Neural progenitor cell (in vitro differentiated cells): ENCODE measurements at places on chromosomes 3 and 15. TPM values are rescaled to one million over a fixed set of nuclear protein-coding genes. Genes with fewer than 3 reads are reported as not detected.

DNA sequence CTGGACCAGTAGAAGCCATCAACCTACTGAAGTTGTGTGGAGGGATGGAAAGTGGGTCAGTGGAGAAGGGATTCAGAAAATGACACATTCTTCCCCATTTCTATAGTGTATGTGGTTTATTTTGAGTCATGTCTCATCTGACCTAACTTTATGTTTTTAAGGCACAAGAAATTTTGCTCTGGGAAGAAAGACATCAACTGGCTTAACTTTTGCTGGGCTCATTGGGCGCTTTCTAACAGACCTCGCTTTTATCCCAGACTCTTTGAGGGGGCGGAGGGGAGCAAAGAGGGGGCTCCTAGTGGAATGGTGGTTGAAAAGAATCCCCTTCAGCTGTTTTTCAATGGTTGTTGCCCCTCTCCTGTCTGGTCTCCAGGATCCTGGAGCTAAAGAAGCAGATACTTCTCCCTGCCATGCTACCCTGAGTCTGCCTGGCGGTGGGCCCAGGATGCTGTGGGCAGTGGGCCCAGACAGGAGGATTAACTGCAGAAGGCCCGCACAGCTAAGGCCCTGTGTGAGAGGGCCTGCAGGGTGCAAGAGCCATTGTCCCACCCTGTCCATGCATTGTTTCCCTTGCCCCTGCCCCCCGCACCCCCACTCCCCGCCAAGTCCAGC lies 14.5 kb downstream of the CSRNP1 start:
- no peaks in the 10 kb centered on the region for H3K27me3 ChIP-seq
- H3K4me3 ChIP-seq = no peak overlapping the region
- no peak overlapping the region for H3K27ac ChIP-seq
- H3K4me1 ChIP-seq = no peaks in the 10 kb centered on the region

DNA sequence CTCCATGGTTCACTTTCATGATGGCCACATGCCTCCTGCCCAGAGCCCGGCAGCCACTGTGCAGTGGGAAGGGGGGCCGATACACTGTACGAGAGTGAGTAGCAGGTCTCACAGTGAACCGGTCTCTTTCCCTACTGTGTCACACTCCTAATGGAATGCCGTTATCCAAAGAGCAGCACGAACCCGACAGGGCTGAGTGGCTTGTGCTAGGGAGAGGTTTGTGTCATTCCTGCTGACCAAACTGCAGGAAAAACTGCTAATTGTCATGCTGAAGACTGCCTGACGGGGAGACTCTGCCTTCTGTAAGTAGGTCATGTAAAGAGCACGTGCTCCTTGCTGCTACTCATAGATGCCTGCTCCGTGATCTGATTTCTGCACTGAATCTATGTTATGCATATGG lies 105.1 kb downstream of the ARPP21 start:
- peaks cover 44% of the 10 kb centered on the region for H3K27me3 ChIP-seq
- H3K4me1 ChIP-seq = peaks cover 7% of the 10 kb centered on the region
- no peak overlapping the region for H3K4me3 ChIP-seq
- DNase-seq = peak; percentile 66

- no peak overlapping the region for H3K4me3 ChIP-seq
- DNase-seq = no peak
- no peaks in the 10 kb centered on the region for H3K27me3 ChIP-seq
- H3K4me1 ChIP-seq = peaks cover 9% of the 10 kb centered on the region
These were observed 560.8 kb downstream of the MCTP2 start for GRCh38 chr15:94792196-94792595.

- no peaks in the 10 kb centered on the region for H3K27me3 ChIP-seq
- H3K27ac ChIP-seq = no peak overlapping the region
- no peaks in the 10 kb centered on the region for H3K4me1 ChIP-seq
- H3K4me3 ChIP-seq = no peak overlapping the region
- no peaks in the 10 kb centered on the region for H3K36me3 ChIP-seq
These were observed 161.3 kb upstream of the CBLB start for GRCh38 chr3:106029954-106030626.

DNA sequence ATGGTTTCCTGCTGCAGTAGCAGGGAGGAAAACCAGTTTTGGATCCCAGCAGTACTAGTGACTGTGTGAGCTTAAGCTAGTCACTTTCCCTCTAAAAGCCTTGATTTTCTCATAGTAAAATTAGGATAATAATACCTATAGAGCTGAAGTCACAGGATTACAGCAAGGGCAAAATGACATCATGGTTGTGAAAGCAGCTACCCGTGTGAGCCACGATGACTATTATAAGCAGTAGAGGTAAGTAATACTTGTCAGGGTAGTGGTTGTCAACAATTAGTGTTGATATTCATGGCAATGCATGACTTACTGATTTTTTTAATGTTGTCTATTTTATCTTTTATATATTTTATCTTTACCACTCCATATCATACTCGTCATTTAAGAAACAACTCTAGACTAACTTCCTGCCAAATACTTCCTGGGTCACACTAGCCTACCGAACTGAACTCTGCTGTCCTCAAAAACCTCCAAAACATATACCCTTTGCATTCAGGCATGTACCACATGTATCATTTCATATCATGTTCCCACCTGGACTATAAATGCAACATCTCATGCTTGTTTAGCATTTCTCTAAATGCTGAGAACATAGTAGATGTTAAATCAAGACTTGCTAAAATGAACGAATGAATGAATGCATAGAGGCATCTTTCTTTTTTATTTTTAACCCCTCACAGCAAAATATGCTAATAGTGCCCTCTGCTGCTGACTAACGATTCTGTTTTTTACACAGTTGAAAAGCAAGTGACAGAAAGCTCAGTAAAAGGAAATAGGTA lies 172.6 kb downstream of the P3H2 start:
- no peak overlapping the region for H3K27ac ChIP-seq
- no peaks in the 10 kb centered on the region for H3K4me1 ChIP-seq
- H3K4me3 ChIP-seq = no peak overlapping the region

DNA sequence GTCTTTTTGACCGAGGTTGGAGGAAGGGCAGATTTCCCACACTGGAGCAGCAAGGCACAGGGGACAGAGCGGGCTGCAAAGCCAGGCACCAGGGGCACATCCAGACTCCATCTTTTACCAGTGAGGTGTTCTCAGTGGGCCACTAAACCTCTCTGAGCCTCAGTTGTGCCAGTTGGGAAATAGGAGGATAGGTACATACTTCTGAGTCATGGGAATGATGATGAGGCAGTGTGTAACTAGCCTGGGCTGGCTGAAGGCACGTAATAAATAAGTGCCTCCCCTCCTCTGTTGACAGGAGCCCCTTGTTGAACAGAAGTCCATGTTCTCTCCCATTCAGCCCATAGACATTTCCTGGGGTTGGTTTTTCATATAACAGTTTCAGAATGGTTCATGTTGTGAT lies 48.7 kb downstream of the GPD1L start:
- H3K4me3 ChIP-seq = no peak overlapping the region
- H3K27ac ChIP-seq = no peak overlapping the region
- no peaks in the 10 kb centered on the region for H3K36me3 ChIP-seq

DNA sequence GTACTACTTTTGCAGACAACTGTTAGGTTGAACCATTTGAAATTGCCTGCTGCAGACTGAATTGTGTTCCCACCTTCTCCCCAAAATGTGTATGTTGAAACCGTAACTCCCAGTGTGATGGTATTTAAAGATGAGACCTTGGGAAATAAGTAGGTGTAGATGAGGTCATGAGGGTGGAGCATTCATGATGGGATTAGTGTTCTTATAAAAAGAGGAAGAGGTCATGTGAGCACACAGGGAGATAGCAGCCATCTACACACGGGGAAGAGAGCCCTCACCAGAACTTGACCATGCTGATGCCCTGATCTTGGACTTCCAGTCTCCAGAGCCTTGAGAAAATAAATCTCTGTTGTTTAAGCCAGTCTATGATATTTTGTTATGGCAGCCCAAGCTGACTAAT lies 17.4 kb upstream of the FHIT start:
- H3K4me3 ChIP-seq = no peak overlapping the region
- no peaks in the 10 kb centered on the region for H3K36me3 ChIP-seq
- H3K27me3 ChIP-seq = no peaks in the 10 kb centered on the region
- no peak overlapping the region for H3K27ac ChIP-seq
- no peak for DNase-seq

DNA sequence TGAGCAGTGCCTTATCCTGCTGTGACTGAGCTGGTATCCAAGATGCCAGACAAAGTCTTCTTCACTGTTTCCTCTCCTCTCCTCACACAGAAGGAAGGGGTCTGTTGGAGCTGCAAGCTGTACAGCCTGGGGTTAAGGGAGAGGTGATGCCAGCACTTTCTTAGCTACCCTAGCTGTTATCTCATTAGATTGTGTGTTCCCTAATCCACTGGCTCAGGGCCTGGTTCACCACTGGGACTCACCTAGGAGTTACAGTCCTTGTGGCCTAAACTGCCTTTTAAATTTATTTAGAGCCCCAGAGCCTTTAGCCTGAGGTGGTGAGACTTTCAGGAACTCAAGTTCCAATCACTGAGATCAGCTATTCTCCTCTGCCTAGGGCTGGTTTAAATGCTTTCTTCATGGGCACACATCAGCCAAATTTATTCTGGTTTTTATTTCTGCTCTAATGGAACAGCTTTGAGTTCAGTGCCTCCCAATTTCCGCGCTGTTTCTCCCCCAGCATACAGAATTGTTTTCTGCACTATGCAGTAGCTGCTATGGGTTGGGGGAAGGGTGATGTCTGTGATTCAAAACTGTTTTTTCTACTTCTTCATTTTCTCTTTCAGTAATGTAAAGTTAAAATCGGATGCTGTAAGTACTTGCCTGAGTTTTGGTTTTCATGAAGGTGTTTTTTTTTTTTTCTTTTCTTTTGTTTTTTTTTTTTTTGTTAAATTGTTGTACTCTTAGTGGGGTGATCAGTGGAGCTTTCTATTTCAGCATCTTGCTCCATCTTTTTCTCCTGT lies 198.8 kb downstream of the DOCK3 start:
- H3K27ac ChIP-seq = peak overlapping the region; percentile 70
- no peak for DNase-seq
- peaks cover 18% of the 10 kb centered on the region for H3K4me1 ChIP-seq

GRCh38 chr3:32510075-32510724 lies 7.5 kb upstream of the CMTM6 start:
- H3K4me3 ChIP-seq = no peak overlapping the region
- DNase-seq = peak; percentile 77
- H3K27ac ChIP-seq = no peak overlapping the region
- H3K4me1 ChIP-seq = no peaks in the 10 kb centered on the region
- H3K27me3 ChIP-seq = no peaks in the 10 kb centered on the region

DNA sequence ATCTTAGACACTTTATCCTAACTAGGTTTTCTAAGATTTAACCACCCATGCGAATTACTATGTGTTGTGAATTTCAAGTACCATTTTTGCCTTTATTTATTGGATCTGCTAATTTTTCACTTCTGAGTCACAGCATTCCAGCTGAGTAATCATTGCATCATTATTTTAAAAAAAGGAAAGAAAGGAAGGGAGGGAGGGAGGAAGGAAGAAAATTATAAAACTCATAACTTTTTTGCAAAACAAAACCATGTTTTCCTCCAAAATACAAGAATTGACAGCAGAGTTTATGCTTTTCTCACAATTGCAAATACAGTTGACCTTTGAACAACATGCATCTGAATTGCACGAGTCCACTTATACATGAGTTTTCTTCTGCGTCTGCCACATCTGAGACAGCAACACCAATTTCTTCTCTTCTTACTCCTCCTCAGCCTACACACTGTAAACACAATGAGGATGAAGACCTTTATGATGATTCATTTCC lies 651.4 kb upstream of the NECTIN3 start:
- no peaks in the 10 kb centered on the region for H3K4me1 ChIP-seq
- no peaks in the 10 kb centered on the region for H3K36me3 ChIP-seq
- H3K27me3 ChIP-seq = no peaks in the 10 kb centered on the region

DNA sequence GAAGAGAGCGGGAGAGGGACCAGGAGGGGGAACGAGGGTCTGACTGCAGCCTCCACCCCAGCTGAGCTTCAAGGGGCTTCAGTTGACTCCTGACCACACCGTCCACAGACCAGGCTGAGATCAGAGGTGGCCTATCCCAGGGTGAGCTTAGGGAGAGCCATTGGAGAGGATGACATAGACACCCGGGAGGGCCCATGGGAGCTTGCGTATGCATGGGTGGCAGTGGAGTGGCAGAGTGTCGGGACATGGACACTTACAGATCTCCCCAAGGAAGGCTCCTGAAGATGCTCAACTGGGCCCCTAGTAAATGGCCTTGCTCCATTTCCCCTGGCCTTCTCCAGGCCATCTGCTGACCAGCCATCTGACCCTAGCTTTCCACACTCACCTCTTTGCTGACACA lies 12.6 kb upstream of the ALAS1 start:
- no peaks in the 10 kb centered on the region for H3K36me3 ChIP-seq
- H3K27me3 ChIP-seq = no peaks in the 10 kb centered on the region
- H3K4me3 ChIP-seq = no peak overlapping the region
- no peaks in the 10 kb centered on the region for H3K4me1 ChIP-seq
- H3K27ac ChIP-seq = no peak overlapping the region

DNA sequence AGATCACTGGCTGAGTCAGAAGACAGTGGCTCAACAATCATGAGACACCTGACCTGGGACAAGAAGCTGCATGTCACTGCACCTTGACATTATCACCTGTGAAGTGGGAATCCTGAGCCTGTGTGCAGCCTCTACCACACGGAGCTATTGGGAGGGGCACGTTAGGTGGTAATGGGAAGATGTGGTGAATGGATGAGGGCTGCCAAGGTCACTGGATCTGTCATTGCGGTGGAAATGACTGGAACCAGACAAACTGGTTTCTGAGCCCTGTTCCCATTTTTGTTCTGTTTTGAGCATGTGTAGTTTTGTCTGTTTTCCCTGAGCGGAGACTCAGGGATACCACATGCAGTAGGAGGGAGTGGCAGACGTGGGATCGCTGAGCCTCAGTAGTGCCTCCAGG lies 235.5 kb downstream of the OPA1 start:
- no peaks in the 10 kb centered on the region for H3K27me3 ChIP-seq
- no peaks in the 10 kb centered on the region for H3K36me3 ChIP-seq
- no peak overlapping the region for H3K27ac ChIP-seq
- peaks cover 20% of the 10 kb centered on the region for H3K4me1 ChIP-seq
- DNase-seq = no peak
- H3K4me3 ChIP-seq = no peak overlapping the region

- peak overlapping the region; percentile 53 for H3K27ac ChIP-seq
- no peak for DNase-seq
- H3K4me3 ChIP-seq = no peak overlapping the region
- H3K36me3 ChIP-seq = no peaks in the 10 kb centered on the region
- no peaks in the 10 kb centered on the region for H3K27me3 ChIP-seq
These were observed 101.2 kb downstream of the PCCB start for GRCh38 chr3:136351351-136351750.

DNA sequence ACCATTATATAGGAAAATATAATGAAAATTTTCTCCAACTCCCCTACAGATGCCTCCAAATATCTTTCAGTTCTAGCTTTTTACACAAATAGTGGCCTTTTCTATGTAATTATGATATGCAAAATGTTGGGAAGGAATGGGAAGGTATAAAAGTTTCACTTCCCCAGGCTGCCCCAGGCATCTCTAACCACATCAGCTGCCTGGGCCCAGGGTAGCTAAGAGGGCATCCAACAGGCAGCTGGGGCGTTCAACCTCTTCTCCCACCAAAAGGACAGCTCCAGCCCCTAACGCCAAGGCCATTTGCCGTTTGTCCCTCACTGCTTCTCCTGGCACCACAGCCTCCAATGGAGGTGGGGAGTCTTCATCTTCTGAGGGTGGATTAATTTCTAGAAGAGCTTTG lies 188.1 kb upstream of the TSC22D2 start:
- no peak overlapping the region for H3K4me3 ChIP-seq
- peaks cover 12% of the 10 kb centered on the region for H3K27me3 ChIP-seq
- no peak for DNase-seq
- peaks cover 27% of the 10 kb centered on the region for H3K4me1 ChIP-seq
- H3K36me3 ChIP-seq = no peaks in the 10 kb centered on the region

RETNLB gene
- total RNA-seq = not detected in 2 replicates

NANOGP8 gene
- total RNA-seq = 1.5 TPM in 1 of 2 replicates, not detected in the other

CHRFAM7A gene
- 0.46 and 1.3 TPM in 2 replicates for total RNA-seq

ATP8B4 gene
- total RNA-seq = 2.0 and 2.7 TPM in 2 replicates
